ENCODE measurements at places on chromosomes 13 and 19. TPM values are rescaled to one million over a fixed set of nuclear protein-coding genes. Genes with fewer than 3 reads are reported as not detected.

DNA sequence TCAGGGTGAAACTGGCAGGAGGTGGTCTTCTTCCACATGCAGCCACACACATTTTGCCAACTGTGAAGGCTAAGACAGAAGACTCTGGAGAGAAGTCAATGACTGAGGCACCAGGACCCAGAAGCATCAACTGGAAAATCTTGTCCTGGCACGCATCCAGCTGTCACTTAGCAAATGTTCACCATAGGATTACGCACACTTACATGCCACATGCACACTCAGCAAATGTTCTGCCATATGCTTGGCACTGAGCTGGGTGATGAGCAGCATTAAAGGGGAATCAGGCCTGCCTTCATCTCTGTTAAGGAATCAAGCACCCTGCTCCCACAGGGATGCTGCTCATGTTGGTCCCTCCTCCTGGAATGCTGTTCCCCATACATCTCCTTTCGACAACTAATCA lies 5.1 kb downstream of the ZNF599 start:
- H3K4me1 ChIP-seq: peaks cover 12% of the 10 kb centered on the region
- no peak overlapping the region for H3K4me3 ChIP-seq
- H3K36me3 ChIP-seq: peaks cover 44% of the 10 kb centered on the region
- no peaks in the 10 kb centered on the region for H3K27me3 ChIP-seq
- no peak for DNase-seq

The SPRED3 gene
- total RNA-seq: 3.0 TPM

DNA sequence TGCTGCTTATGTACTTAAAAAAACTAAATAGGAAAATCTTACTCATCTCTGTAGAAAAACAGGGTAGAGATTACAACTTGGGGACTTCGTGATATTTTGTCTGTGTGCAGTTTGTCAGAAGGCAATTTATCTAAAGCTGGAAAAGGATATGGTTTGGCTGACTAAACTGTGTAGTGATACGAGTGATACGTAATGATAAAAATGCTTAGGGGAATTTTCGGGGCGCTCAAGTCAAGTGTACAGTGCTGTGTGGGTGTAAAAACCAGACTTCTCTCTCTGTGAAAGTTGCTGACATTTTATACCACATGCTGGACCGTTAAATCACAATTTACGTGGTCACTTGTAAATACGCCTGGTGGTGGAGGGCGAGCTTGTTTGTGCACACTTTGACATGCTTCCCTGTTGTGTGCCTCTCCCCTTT lies 221.7 kb downstream of the KCNRG start:
- peak overlapping the region; percentile 23 for H3K4me3 ChIP-seq
- H3K27ac ChIP-seq: peak overlapping the region; percentile 84
- H3K27me3 ChIP-seq: peaks cover 29% of the 10 kb centered on the region

The KRTDAP gene
- not detected for total RNA-seq

GRCh38 chr13:59424661-59425060 lies 739.1 kb downstream of the DIAPH3 start:
- DNase-seq: no peak
- no peak overlapping the region for H3K27ac ChIP-seq
- no peaks in the 10 kb centered on the region for H3K4me1 ChIP-seq
- no peak overlapping the region for H3K4me3 ChIP-seq
- no peaks in the 10 kb centered on the region for H3K27me3 ChIP-seq

GRCh38 chr13:43764349-43764748 lies 22.4 kb downstream of the ENOX1 start:
- H3K27ac ChIP-seq: no peak overlapping the region
- no peak overlapping the region for H3K4me3 ChIP-seq

The ZNF835 gene
- 0.43 TPM for total RNA-seq

GRCh38 chr13:110400786-110401533 lies 93.9 kb downstream of the COL4A2 start:
- no peak overlapping the region for H3K4me3 ChIP-seq
- no peaks in the 10 kb centered on the region for H3K36me3 ChIP-seq
- H3K27me3 ChIP-seq: peaks cover 65% of the 10 kb centered on the region
- peaks cover 5% of the 10 kb centered on the region for H3K4me1 ChIP-seq

The COL4A1 gene
- total RNA-seq: not detected

GRCh38 chr13:96575423-96576320 lies 418.6 kb downstream of the OXGR1 start:
- H3K27ac ChIP-seq: no peak overlapping the region
- no peak for DNase-seq
- H3K4me1 ChIP-seq: no peaks in the 10 kb centered on the region
- no peaks in the 10 kb centered on the region for H3K36me3 ChIP-seq

- no peak for DNase-seq
- H3K4me1 ChIP-seq: no peaks in the 10 kb centered on the region
- no peaks in the 10 kb centered on the region for H3K27me3 ChIP-seq
- no peaks in the 10 kb centered on the region for H3K36me3 ChIP-seq
- no peak overlapping the region for H3K4me3 ChIP-seq
- H3K27ac ChIP-seq: no peak overlapping the region
Observed at GRCh38 chr13:38223089-38223488, 126.6 kb upstream of the UFM1 start.

- no peak overlapping the region for H3K4me3 ChIP-seq
- H3K27me3 ChIP-seq: peaks cover 2% of the 10 kb centered on the region
- H3K27ac ChIP-seq: no peak overlapping the region
Observed at GRCh38 chr19:57706346-57706745, 2.7 kb downstream of the ZNF154 start.

DNA sequence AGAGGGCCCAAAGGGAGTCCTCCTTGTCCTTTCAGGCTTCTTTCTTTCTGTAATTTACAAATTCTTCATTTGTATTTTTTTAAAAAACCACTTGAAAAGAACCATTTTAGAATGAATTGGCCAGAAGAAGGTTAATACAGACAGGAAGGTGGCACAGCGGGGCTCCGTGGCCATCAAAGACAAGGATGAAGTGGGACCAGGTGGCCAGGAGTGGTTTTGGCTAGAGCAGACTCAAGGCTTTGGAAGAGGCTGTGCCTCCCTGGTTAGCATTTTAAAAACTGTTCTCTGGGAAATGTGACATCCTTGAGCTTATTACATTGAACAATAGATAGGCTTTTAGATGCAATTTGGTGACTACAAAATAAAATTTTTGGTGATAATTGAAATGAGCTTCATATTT lies 48.4 kb downstream of the ATP8A2 start:
- H3K36me3 ChIP-seq: no peaks in the 10 kb centered on the region
- no peak for DNase-seq
- H3K4me3 ChIP-seq: no peak overlapping the region
- peaks cover 16% of the 10 kb centered on the region for H3K27me3 ChIP-seq
- no peak overlapping the region for H3K27ac ChIP-seq
- no peaks in the 10 kb centered on the region for H3K4me1 ChIP-seq

DNA sequence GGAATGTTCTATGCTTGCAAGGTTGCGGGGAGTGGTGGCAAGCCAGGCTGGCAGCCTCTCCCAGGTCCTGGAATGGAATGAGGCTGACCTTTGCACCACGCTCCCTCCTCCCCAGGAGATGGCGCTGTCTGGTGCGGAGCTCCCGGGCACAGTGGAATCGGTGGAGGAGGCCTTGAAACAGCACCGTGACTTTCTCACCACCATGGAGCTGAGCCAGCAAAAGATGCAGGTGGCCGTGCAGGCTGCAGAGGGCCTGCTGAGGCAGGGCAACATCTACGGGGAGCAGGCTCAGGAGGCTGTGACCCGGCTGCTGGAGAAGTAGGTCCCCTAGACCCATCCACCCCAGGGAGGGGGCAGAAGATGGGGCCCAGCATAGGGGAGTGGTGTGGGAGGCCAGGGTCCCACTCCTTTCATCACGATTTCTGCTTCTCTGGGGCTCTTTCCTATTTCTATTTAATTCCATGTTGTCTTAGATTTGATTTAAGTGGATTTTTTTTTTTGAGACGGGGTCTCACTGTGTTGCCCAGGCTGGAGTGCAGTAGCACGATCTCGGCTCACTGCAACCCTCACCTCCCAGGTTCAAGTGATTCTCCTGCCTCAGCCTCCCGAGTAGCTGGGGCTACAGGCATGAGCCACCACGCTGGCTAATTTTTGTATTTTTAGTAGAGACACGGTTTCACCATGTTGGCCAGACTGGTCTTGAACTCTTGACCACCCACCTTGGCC lies 53.2 kb upstream of the SHKBP1 start:
- no peaks in the 10 kb centered on the region for H3K36me3 ChIP-seq
- no peak overlapping the region for H3K27ac ChIP-seq
- DNase-seq: peak; percentile 86
- H3K4me1 ChIP-seq: no peaks in the 10 kb centered on the region

The MADCAM1 gene
- 0.19 TPM for total RNA-seq

The ZNF433 gene
- total RNA-seq: 0.21 TPM

- no peak for DNase-seq
- no peak overlapping the region for H3K4me3 ChIP-seq
Observed at GRCh38 chr13:59771272-59771671, 392.5 kb downstream of the DIAPH3 start.

GRCh38 chr13:72500851-72501250 lies 226.6 kb downstream of the MZT1 start:
- no peak for DNase-seq
- no peaks in the 10 kb centered on the region for H3K4me1 ChIP-seq
- no peak overlapping the region for H3K27ac ChIP-seq
- H3K27me3 ChIP-seq: no peaks in the 10 kb centered on the region
- H3K4me3 ChIP-seq: no peak overlapping the region
- H3K36me3 ChIP-seq: no peaks in the 10 kb centered on the region

DNA sequence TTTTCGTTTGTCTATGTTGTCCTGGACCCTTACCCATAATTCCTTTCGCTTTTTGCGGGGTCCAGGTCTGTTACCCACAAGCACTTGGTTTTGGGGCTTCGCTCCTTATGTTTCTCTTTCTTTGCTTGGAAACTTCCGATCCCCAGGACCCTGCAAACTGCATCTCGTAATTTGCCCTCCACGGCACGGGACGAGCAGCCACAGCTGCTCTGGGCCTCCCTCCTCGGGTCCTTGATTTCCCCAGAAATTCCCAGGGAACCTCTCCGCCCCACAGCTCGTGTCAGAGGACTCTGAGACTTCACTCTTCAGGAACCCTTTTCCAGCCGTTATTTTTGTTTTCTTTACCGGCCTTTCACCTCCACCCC lies 599 bp downstream of the SNRNP70 start:
- H3K4me1 ChIP-seq: peaks cover 29% of the 10 kb centered on the region
- no peak for DNase-seq
- peaks cover 4% of the 10 kb centered on the region for H3K27me3 ChIP-seq
- H3K36me3 ChIP-seq: peaks cover 37% of the 10 kb centered on the region
- peak overlapping the region; percentile 86 for H3K27ac ChIP-seq

The CGB5 gene
- not detected for total RNA-seq

DNA sequence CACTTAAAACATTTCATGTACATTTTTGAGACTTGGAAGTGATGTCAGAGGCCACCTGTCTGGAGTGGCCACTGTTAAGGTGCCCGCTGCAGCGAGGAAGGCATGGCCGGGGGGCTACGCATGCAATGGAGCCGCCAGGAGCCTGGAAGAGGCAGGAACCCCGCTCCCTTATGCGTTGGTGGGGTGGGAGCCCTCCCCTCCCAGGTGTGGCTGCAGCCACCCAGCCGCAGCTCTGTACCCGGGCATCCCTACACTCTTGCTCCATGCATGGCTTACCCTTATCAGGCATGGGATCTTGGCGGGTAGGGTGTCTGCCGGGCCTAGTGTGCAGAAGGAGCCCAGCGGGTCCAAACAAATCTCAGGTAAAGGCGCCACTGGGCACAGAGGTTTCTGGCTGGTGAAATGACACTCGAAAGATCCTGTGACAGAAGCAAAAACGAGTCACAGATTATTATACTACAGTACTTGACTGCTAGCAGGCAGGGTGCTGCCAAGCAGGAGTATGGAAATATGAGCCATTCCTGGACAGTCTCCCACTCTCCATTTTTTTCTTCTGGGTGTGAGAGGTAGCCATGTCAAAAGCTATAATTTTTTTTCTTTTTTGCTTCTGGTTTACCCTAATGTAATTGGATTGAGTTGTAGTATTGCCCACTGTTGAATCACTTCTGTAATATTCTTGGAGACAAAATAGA lies 1606.3 kb upstream of the MIR17HG start:
- H3K4me3 ChIP-seq: no peak overlapping the region
- H3K4me1 ChIP-seq: no peaks in the 10 kb centered on the region
- DNase-seq: no peak
- no peak overlapping the region for H3K27ac ChIP-seq
- no peaks in the 10 kb centered on the region for H3K36me3 ChIP-seq
- H3K27me3 ChIP-seq: no peaks in the 10 kb centered on the region

GRCh38 chr19:58123354-58123753 lies 25.3 kb upstream of the ZSCAN18 start:
- no peaks in the 10 kb centered on the region for H3K4me1 ChIP-seq
- no peak overlapping the region for H3K27ac ChIP-seq
- H3K36me3 ChIP-seq: peaks cover 11% of the 10 kb centered on the region

DNA sequence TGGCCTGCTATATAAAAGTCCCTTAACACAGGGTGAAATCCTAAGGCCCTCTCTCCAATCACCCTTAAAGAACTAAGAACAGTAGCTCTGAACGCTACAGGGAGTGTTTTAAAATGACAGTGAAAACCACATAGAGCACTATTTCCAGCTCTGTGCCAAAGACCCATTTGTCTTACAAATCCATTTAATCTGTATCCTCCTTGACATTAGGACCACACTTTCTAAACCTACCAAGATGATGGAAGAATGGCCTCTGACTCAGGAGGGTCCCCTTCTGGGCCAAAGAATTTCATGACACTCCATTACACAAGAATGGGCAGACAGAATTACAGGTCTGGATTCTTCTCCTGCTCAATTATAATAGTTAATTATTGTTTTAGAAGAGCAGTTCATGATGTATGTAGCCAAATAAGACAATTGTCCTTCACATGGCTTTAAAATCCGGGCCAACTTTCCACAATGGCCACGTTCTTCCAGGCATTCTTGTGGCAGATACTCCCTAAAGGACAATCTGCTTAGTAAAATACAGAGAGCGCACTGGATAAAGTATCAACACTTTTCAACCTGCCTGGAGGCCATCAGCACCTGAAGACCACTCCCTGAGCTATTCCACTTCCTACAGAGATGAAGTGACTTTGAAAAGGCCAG lies 61.0 kb downstream of the STK24 start:
- peaks cover 76% of the 10 kb centered on the region for H3K4me1 ChIP-seq
- peak overlapping the region; percentile 41 for H3K4me3 ChIP-seq
- H3K27ac ChIP-seq: peak overlapping the region; percentile 80
- DNase-seq: no peak
- H3K36me3 ChIP-seq: peaks cover 50% of the 10 kb centered on the region

Data from activated CD4-positive, alpha-beta T cell treated with anti-CD3 and anti-CD28 coated beads, Interleukin-2, amount 10 ng/mL, durations not matched to agents 24 days and 14 days (primary cell).